ENCODE measurements at places on chromosomes 7 and 10. TPM values are rescaled to one million over a fixed set of nuclear protein-coding genes. Genes with fewer than 3 reads are reported as not detected.
A peak's percentile ranks its signal among the peaks of the same experiment; 100 is the strongest.

DNA sequence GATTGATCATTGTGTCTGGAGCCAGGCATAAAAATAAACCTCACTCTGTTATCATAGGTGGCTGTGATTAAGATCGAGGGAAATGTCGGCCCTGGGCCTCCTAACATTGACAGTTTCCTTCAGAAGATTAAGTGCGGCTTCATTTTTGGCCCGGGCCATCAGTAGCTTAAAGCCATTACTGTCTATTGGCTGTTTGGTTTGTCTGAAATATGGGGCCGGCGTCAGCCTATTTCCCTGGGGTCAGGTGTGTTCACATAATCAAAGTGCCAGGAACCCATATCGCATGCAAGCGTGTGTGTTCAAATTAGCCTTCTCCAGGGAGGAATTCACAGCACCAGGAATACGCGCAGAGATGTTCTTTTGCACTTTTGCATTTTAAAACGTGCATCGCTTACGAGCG lies 114.7 kb downstream of the CUX1 start:
- peak; percentile 92 for ATAC-seq

GRCh38 chr7:139720705-139721231 lies 57.0 kb downstream of the HIPK2 start:
- ATAC-seq: peak; percentile 20

GRCh38 chr10:32314588-32314987 lies 32.4 kb downstream of the EPC1 start:
- no peak for ATAC-seq

DNA sequence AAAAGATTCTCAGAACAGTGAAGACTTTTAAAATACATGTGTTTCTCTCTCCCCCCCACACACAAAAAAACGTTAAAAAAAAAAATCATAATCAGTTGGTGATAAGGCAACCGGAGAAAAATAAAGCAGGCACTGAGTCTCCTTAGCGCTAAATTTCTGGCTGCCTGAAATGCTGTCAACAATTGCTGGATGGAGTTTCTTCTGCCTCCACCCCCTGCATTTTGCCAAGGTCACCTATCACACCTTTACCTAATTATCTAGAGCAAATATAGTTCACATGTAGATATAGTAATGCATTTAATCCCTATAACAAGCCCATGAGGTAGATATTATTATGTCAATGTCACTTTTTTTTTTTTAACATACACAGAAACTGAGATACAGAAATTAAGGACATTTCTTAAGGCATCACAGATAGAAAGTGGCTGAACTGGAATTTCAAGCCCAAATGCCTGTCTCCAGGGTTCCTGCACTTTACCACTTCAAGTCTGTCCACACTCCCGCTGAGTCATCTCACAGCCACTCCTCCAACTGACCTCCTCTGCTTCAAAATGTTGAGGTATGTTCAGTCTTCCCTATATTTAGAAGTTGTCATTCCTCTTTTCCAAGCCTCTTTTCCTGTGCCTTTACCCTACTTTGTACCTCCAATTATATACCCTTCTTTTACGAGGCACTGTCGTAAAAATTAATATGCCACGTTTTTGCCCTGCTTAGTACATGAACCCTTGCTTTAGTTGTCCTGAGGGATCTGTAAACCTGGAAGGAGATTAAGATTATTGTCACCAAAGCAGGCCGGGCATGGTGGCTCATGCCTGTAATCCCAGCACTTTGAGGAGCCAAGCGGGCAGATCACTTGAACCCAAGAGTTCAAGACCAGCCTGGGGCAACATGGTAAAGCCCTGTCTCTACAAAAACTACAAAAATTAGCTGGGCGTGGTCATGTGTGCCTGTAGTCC lies 72.8 kb upstream of the MPP7 start:
- ATAC-seq: no peak

- peak; percentile 14 for ATAC-seq
Observed at GRCh38 chr10:71700731-71701368, 18.7 kb downstream of the C10orf105 start.

The HDAC9 gene
- total RNA-seq: 62.5 TPM

The SPACDR gene
- total RNA-seq: 0.38 TPM

DNA sequence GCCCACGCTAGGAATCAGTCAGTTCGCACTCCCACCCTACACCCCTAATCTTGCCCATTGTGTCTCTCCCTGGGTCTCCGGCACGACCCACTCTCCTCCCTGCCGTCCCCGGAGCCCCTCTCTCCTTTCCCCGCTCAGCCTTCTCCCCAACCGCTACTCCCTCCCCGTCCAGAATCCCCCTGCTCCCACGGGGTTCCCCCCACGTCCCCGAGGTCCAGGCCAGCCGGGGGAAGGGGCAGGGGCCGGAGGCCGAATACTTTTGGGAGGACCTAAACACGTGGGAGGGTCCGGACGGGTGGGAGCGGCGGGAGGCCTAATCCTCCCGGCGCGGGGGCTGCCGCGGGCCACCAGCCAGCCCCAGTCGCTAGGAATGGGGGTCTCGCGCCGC lies 560 bp downstream of the RARRES2 start:
- ATAC-seq: peak; percentile 1

GRCh38 chr7:110356438-110356837 lies 734.5 kb upstream of the LRRN3 start:
- ATAC-seq: no peak

The SUGCT gene
- total RNA-seq: 5.7 TPM

GRCh38 chr10:92184977-92185376 lies 105.9 kb downstream of the CPEB3 start:
- ATAC-seq: no peak

The NKX2-3 gene
- 0.35 TPM for total RNA-seq
